ENCODE measurements at places on chromosomes 2 and 18. TPM values are rescaled to one million over a fixed set of nuclear protein-coding genes. Genes with fewer than 3 reads are reported as not detected.

The C2orf80 gene
- polyA plus RNA-seq, result 0.97 TPM

The EVX2 gene
- polyA plus RNA-seq, result not detected

The RBM44 gene
- 0.12 TPM for polyA plus RNA-seq

The GPR17 gene
- polyA plus RNA-seq, result 0.03 TPM

The EFR3B gene
- 3.4 TPM for polyA plus RNA-seq

The GFPT1 gene
- 13.3 TPM for polyA plus RNA-seq

The CTLA4 gene
- not detected for polyA plus RNA-seq

The KCNG3 gene
- polyA plus RNA-seq, result 8.1 TPM

The MEP1B gene
- not detected for polyA plus RNA-seq

The DAW1 gene
- polyA plus RNA-seq, result 0.24 TPM

The FIGN gene
- 5.0 TPM for polyA plus RNA-seq

The CYP27C1 gene
- polyA plus RNA-seq, result 1.3 TPM

The CREG2 gene
- 2.0 TPM for polyA plus RNA-seq

The PLB1 gene
- polyA plus RNA-seq, result 0.08 TPM

The FEV gene
- polyA plus RNA-seq, result not detected

The CRYGC gene
- polyA plus RNA-seq, result not detected

The TIMM21 gene
- polyA plus RNA-seq, result 17.6 TPM

The CD8B gene
- 0.63 TPM for polyA plus RNA-seq

The ALPI gene
- polyA plus RNA-seq, result not detected

The ANKRD29 gene
- 2.2 TPM for polyA plus RNA-seq

The SEPTIN10 gene
- 23.7 TPM for polyA plus RNA-seq

The DNAH7 gene
- 0.08 TPM for polyA plus RNA-seq

The CELF4 gene
- 1.6 TPM for polyA plus RNA-seq

The DNAJC5G gene
- polyA plus RNA-seq, result 0.83 TPM

Measured in H1 (cell line).